ENCODE measurements at places on chromosomes 13 and 19. TPM values are rescaled to one million over a fixed set of nuclear protein-coding genes. Genes with fewer than 3 reads are reported as not detected.

DNA sequence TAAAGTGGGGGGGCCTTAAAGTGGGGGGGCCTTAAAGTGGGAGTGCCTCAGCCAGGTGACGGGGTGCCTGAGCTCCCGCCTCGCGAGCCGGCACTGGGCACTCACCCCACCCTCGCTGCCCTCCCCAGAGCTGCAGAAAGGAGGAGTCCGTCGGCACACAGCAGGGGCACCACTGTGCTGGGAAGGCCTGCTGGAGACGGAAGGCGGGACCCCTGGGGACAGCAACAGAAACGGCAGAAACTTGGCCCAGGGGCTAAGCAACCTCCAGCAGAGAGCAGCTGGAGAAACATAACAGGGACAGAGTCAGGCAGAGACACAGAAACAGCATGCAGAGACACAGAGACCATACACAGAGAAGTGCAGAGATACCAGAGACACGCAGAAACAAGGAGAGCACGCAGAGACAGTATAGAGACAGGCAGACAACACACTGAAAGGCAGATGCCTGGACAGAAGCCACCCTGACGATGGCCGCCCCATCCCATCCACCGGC, 7.9 kb downstream of the CFD start:
- DNase-seq: no peak

DNA sequence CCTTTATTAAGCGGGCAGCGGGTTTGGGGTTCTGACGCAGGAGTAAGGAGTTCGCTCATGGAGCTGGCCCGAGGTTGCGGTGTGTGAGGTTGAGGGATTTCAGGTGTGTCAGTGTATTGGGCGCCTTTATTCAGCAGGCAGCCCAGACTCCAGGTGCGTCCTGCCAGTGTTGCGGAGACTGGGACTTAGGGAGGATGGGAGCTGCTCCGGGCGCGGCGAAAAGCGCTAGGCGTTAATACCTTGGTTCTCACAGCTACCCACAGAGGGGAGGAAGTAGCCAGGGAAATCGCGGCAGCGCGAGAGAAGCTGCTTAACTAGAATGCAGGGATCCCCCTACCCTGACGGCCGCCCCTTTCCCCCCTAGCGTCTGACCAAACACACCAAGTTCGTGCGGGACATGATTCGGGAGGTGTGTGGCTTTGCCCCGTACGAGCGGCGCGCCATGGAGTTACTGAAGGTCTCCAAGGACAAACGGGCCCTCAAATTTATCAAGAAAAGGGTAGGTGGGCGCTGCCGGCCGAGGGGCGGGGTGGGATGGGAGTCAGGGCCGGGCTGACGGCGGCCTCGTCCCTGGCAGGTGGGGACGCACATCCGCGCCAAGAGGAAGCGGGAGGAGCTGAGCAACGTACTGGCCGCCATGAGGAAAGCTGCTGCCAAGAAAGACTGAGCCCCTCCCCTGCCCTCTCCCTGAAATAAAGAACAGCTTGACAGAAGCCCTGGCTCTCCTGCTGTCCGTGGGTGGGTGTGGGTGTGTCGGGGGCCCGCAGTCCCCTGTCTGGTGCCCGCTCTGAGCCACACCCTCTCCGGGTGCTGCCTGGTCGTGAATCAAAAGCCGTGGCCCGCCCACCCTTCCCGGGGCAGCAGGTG, 1.1 kb downstream of the RPL36 start:
- DNase-seq: peak; percentile 11

Gene LMTK3
- total RNA-seq: 16.9 TPM

GRCh38 chr19:40510526-40511115, 43.8 kb downstream of the SPTBN4 start:
- no peak for DNase-seq

DNA sequence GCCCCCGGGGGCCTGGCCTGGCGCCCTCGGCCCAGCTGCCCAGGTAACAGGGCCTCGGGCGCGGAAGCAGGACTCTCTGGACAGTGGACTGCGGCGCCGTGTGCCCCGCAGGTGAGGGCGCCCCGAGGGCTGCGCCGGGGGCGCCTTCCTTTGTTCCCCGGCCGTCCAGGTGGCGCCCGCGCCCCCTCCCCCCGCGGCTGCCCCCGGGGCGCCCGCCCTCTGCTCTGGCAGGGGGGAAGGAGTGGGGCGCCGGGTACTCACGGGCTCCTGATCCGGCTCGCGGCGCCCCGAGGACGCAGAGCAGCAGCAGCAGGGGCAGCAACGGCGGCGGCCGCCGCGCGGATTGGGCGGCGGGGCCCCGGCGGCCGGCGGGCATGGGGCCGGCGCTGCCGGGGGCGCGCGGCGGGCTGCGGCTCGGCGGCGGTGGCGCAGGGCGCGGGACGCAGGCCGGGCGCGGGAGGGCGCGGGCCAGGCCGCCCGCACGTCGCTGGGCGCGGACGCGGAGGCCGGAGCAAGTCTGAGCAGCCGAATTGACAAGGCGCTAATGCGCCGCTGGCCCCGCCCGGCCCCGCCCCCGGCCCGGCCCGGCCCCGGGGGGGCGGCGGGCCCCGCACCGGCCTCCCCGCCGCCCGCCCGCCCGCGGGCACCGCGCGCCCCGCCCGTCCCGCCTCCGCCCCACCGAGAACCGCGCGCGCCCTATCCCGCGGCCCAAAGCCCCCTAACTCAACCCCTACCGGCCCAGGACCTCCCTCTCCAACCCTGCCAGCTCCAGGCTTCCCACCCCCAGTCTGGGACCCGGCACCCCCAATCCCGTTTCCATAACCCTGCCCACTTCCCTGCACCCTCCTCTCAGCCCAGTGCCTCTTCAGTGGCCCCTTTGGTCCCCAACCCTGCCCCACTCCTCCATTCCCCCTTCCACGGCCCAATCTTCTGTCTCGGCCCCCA, at the start of gene CRLF1:
TSS of gene CRLF1 (minus strand) at position 519 of the 945 bp plus-strand sequence. CDS start at position 376, 143 bp downstream.
- DNase-seq: no peak

DNA sequence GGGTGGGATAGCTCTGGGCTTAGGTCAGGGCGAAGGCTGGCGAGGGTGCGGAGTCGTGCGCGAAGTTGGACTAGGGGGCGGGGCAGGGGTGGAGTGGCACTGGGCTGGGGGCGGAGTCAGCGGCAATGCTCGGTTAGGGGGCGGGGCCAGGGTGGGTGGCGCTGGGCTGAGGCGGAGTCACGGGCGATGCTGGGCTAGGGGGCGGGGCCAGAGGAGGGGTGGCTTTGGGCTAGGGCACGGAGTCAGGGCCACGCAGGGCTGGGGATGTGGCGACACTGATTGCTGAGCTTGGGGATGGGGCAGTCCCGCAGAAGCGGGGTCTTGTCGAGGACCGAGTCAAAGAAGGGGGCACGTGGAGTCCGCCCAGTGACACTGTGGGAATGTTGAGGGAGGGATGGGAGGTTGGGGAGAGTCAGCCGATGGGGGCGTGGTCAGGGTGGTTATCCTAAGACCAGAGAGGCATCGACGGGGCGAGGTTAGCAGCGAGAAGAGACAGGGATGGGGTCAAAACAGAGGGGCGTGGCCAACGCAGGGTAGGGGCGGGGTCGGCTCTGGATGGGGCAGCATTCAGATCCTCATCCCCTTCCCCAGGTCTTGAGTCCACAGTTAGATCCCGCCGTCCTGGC, 8.7 kb downstream of the HOMER3 start:
- DNase-seq: peak; percentile 81

GRCh38 chr13:59280297-59280696, 883.4 kb downstream of the DIAPH3 start:
- DNase-seq: no peak

- no peak for DNase-seq
These were observed 19.0 kb downstream of the OLFM2 start for GRCh38 chr19:9917321-9917720.

Gene RDH8
- total RNA-seq: not detected

- DNase-seq: peak; percentile 71
These were observed 78.3 kb downstream of the CYSLTR2 start for GRCh38 chr13:48731957-48732569.

GRCh38 chr13:61415058-61415721, 459 bp downstream of the PCDH20 start:
- DNase-seq: no peak

DNA sequence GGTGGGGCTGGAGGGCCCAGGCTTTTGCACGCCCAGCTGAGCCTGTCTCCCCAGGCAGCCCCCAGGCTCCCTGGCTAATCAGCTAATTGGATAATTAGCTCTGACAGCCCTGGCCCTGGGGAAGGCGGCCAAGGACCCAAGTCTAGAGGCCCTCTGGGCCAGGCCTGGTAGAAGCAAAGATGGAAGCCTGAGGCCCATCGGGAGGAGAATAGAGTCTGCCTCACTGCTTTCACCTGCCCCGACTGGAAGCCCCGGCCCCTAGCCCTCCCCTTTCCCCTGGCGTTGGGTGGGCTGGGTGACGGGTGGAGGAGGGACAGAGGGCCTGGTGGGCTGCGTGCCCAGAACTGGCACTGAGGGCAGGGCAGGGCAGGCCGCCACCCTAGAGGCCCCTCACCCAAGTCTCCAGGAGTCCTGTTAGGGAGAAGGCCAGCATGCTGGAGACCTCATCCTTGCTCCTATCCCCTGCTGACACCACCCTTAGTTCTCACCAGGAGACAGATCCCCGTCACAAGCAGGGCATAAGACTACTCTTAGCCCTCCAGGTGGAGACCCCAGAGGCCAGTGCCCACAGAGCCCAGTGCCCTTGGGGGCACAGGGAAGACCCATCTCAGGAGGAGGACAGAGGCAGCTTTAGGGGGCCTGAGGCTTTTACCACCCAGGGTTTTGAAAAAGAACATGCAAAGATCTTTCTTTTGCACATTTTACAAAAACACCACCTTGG, 12.0 kb downstream of the LYL1 start:
- DNase-seq: no peak

Gene CD70
- total RNA-seq: 1.9 TPM

GRCh38 chr13:60032851-60033250, 130.9 kb downstream of the DIAPH3 start:
- DNase-seq: no peak

GRCh38 chr13:90142251-90142650, 1205.2 kb upstream of the MIR17HG start:
- DNase-seq: no peak

Gene PGLYRP1
- total RNA-seq: not detected

Gene OR7A5
- not detected for total RNA-seq

DNA sequence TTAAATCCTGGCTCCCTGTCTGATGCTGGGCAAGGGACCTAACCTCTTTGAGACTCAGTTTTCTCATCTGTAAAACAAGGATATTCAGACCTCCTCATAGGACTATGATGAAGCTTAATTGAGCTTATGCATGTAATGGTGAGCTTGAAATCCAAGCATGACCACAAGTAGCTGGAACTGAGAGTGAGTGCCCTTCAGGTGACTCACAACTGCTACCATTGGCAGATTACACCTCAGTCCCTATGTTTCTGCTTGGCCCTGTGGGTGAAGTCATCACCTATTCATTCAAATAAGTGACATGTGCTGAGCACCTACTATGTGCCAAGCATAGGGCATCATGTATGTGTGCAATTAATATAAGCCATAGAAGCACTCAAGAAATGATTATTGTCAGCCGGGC, 25.7 kb downstream of the NOVA2 start:
- DNase-seq: no peak

DNA sequence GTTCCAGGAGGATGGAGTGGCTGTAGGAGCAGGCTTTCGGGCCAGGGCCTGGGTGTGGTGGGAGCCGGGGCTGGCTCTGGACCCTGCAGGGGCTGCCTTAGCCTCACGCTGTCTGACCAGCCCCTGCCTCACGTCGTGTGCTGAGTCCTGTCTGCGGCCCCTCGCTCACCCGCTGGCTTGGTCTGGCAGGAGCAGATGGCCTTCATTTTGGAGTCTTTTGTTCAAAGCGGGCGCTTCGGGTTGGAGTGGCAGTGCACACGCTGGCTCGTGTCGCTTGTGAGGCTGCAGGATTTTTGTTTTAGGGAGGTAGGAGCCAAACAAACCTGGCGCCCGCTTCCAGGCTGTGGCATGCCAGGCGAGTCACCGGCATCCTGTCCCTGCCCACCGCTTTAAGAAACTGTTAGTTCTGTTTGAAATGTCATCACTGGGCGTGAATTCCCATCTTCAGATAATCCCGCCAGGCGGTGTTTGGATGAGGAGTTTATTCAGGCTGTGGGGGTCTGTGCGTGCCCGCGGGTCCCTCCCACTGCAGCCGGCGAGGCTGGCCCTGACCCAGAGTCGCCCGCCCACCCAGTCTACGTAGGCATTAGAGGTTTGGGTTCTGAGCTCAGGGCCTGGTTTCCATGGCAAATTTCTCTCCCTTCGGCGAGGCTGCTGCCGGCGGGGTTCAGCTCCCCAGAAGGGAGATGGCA, 89.8 kb downstream of the KDM4B start:
- DNase-seq: no peak

Gene TEX101
- not detected for total RNA-seq

All from CD8-positive, alpha-beta T cell (primary cell).